Heart left ventricle (tissue), 16 donors: ENCODE measurements at places on chromosomes 6 and 20. TPM values are rescaled to one million over a fixed set of nuclear protein-coding genes. Genes with fewer than 3 reads are reported as not detected.
A peak's percentile ranks its signal among the peaks of the same experiment; 100 is the strongest.

GRCh38 chr20:25489221-25489871, 81.9 kb downstream of the GINS1 start:
- no peaks in the 10 kb centered on the region for H3K36me3 ChIP-seq
- H3K27me3 ChIP-seq, result no peaks in the 10 kb centered on the region
- H3K4me3 ChIP-seq, result no peak overlapping the region
- DNase-seq, result peak; percentile 50
- peaks cover 6% of the 10 kb centered on the region for H3K4me1 ChIP-seq

- H3K4me1 ChIP-seq, result peaks cover 46% of the 10 kb centered on the region
- DNase-seq, result no peak
- no peak overlapping the region for H3K4me3 ChIP-seq
- H3K27ac ChIP-seq, result no peak overlapping the region
- H3K27me3 ChIP-seq, result no peaks in the 10 kb centered on the region
- peaks cover 97% of the 10 kb centered on the region for H3K36me3 ChIP-seq
Observed at GRCh38 chr6:56529594-56530191, 113.0 kb downstream of the DST start.

GRCh38 chr6:2982426-2983117, 11.2 kb upstream of the SERPINB6 start:
- H3K4me3 ChIP-seq, result no peak overlapping the region
- H3K27me3 ChIP-seq, result no peaks in the 10 kb centered on the region
- H3K36me3 ChIP-seq, result no peaks in the 10 kb centered on the region
- DNase-seq, result no peak
- H3K4me1 ChIP-seq, result no peaks in the 10 kb centered on the region

- no peaks in the 10 kb centered on the region for H3K27me3 ChIP-seq
- H3K36me3 ChIP-seq, result no peaks in the 10 kb centered on the region
- H3K4me1 ChIP-seq, result peaks cover 4% of the 10 kb centered on the region
- no peak overlapping the region for H3K4me3 ChIP-seq
- H3K27ac ChIP-seq, result no peak overlapping the region
Observed at GRCh38 chr6:13239530-13240455, 88.5 kb downstream of the TBC1D7 start.

DNA sequence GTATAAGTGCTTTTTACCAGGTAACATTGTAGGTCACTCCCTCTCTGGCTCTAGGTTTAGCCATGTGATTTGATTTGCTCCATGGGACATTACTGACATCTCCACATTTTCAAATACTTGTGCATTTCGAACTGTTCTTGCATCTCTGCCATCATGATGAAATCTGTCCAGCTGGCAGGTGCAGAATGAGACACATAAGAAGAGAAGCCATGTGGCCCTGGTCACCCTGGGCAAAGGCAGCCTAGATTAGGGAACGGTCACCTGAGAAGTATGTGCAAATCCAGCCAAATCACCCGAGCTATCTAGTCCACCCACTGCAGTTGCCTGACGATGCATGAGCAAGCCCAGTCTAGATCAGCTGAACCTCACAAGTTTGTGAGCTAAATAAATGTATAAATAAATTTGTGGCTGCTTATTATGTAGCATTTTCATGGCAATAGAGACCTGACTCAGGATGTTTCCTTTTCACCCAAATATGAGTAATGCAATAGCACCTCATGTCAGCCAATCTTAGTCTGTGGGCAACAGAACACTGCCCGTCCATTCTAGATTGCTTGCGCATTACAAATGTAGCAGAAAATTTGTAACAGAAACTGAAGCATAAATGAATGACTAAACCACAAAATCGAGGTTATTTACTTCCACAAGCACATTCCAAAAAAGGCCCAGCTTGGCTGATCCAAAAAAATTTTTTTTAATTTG, 115.2 kb downstream of the PAK5 start:
- H3K27ac ChIP-seq, result no peak overlapping the region

GRCh38 chr20:17485017-17485416, 46.2 kb downstream of the BFSP1 start:
- no peak overlapping the region for H3K4me3 ChIP-seq
- H3K27me3 ChIP-seq, result peaks cover 2% of the 10 kb centered on the region
- H3K27ac ChIP-seq, result no peak overlapping the region
- no peaks in the 10 kb centered on the region for H3K36me3 ChIP-seq

DNA sequence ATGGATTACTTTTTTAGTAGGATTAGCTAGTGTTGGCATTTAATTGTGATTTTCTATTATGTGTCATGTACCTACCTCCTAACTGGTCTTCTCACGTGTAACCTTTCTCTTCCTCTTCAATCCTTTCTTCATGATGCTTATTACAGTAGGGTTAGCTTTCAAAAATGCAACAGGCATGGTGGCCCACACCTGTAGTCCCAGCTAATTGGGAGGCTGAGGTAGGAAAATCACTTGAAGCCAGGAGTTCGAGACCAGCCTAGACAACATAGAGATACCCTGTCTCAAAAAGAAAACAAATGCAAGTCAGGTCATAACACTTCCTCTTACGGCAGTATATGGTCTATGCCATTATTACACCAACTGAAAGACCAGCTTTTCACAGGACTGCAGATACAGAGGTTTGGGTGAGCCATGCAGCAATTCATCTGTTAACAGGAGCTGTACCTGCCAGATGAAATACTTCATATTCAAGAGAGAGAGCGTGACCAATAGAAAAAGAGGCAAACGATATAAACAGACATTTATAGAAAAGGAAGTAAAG, 195.0 kb downstream of the TMEM242 start:
- no peak overlapping the region for H3K27ac ChIP-seq
- DNase-seq, result no peak
- H3K4me1 ChIP-seq, result peaks cover 9% of the 10 kb centered on the region

DNA sequence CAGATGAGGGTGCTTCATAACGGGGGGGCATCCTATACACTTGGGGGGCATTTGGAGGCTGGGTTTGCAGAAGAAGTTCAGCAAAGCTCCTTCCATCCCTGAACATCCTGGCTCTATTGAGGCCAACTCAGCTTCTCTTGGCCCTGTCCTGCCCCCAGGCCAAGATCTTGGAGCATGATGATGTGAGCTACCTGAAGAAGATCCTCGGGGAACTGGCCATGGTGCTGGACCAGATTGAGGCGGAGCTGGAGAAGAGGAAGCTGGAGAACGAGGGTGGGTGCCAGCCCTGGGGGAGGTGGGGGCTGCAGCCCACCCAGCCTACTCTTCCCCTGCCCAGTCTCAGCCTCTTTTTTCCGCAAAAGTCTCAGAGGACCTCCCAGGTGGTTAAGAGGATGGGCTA, 17.2 kb downstream of the GDAP1L1 start:
- H3K27me3 ChIP-seq, result no peaks in the 10 kb centered on the region
- H3K4me3 ChIP-seq, result no peak overlapping the region
- no peak overlapping the region for H3K27ac ChIP-seq

The REPS1 gene
- 37.6 TPM for total RNA-seq

- H3K4me3 ChIP-seq, result no peak overlapping the region
- H3K27me3 ChIP-seq, result no peaks in the 10 kb centered on the region
- H3K36me3 ChIP-seq, result no peaks in the 10 kb centered on the region
- H3K27ac ChIP-seq, result no peak overlapping the region
Observed at GRCh38 chr20:21921251-21921650, 215.8 kb downstream of the PAX1 start.

GRCh38 chr6:47407300-47408281, 70.0 kb upstream of the CD2AP start:
- H3K4me3 ChIP-seq, result no peak overlapping the region
- no peaks in the 10 kb centered on the region for H3K27me3 ChIP-seq
- no peaks in the 10 kb centered on the region for H3K36me3 ChIP-seq
- H3K4me1 ChIP-seq, result no peaks in the 10 kb centered on the region
- no peak overlapping the region for H3K27ac ChIP-seq
- DNase-seq, result no peak

- no peaks in the 10 kb centered on the region for H3K4me1 ChIP-seq
- H3K36me3 ChIP-seq, result no peaks in the 10 kb centered on the region
- H3K27ac ChIP-seq, result no peak overlapping the region
- no peaks in the 10 kb centered on the region for H3K27me3 ChIP-seq
- DNase-seq, result no peak
Observed at GRCh38 chr6:55902796-55903195, 27.4 kb upstream of the BMP5 start.

- peak overlapping the region; percentile 73 for H3K4me3 ChIP-seq
- peaks cover 23% of the 10 kb centered on the region for H3K36me3 ChIP-seq
- peaks cover 21% of the 10 kb centered on the region for H3K4me1 ChIP-seq
- no peaks in the 10 kb centered on the region for H3K27me3 ChIP-seq
- DNase-seq, result no peak
Observed at GRCh38 chr6:132812756-132813172, 1.6 kb upstream of the RPS12 start.

DNA sequence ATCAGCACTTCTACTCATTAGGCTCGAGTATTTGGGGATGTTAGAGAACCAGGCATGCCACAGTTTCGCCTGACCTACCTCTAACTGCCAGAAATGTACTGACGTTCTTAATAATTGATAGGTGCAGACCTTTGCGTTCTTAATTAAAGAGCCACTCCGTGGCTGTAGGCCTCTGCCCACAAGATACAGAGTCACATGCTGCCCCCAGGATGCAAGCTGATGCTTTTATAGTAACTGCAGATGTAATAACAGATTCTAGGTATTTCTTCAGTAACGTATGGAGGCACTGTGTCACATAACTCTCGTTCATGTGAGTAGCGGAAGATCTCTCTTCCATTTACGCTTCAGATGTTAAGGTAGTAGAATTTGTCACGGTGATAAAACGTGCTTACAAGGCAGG, 113.2 kb downstream of the RPP40 start:
- H3K27ac ChIP-seq, result no peak overlapping the region
- no peak overlapping the region for H3K4me3 ChIP-seq
- H3K4me1 ChIP-seq, result peaks cover 6% of the 10 kb centered on the region
- H3K27me3 ChIP-seq, result no peaks in the 10 kb centered on the region

- no peak overlapping the region for H3K27ac ChIP-seq
- DNase-seq, result no peak
- no peaks in the 10 kb centered on the region for H3K36me3 ChIP-seq
- H3K27me3 ChIP-seq, result no peaks in the 10 kb centered on the region
- H3K4me3 ChIP-seq, result no peak overlapping the region
Observed at GRCh38 chr20:47860049-47860830, 75.0 kb upstream of the SULF2 start.

The PTK6 gene
- 0.29 TPM for total RNA-seq

- peak overlapping the region; percentile 71 for H3K27ac ChIP-seq
- H3K36me3 ChIP-seq, result no peaks in the 10 kb centered on the region
- H3K4me3 ChIP-seq, result no peak overlapping the region
- no peaks in the 10 kb centered on the region for H3K27me3 ChIP-seq
- H3K4me1 ChIP-seq, result peaks cover 65% of the 10 kb centered on the region
Observed at GRCh38 chr20:47568019-47568418, 66.3 kb downstream of the NCOA3 start.
